ENCODE measurements at places on chromosomes 6 and 20. TPM values are rescaled to one million over a fixed set of nuclear protein-coding genes. Genes with fewer than 3 reads are reported as not detected.

The TMEM239 gene
- total RNA-seq: under 0.01 TPM

The MYMX gene
- not detected for total RNA-seq

The RUNX2 gene
- 8.0 TPM for total RNA-seq

The SUMO4 gene
- total RNA-seq: not detected

The SLC4A11 gene
- total RNA-seq: 0.58 TPM

The RCAN2 gene
- total RNA-seq: 11.7 TPM

The MYH7B gene
- total RNA-seq: not detected

The PPP1R14C gene
- total RNA-seq: not detected

The EPB41L1 gene
- total RNA-seq: 29.4 TPM

The CNBD2 gene
- total RNA-seq: 2.0 TPM

The MAN1A1 gene
- 41.6 TPM for total RNA-seq

The FAM83D gene
- 35.2 TPM for total RNA-seq

The MRPL14 gene
- 92.5 TPM for total RNA-seq

The MEI4 gene
- total RNA-seq: not detected

The FGD2 gene
- not detected for total RNA-seq

The LAMA5 gene
- total RNA-seq: 16.3 TPM

The CLPSL2 gene
- not detected for total RNA-seq

The LAMP5 gene
- total RNA-seq: not detected

The IPCEF1 gene
- total RNA-seq: not detected

The TCF15 gene
- total RNA-seq: not detected

The WFDC5 gene
- total RNA-seq: not detected

The SMIM26 gene
- total RNA-seq: 159 TPM

The BPIFB4 gene
- not detected for total RNA-seq

The PPP1R3G gene
- 1.6 TPM for total RNA-seq
